ENCODE measurements at places on chromosomes 5 and 9.
A peak's percentile ranks its signal among the peaks of the same experiment; 100 is the strongest.

- no peak for DNase-seq
These were observed 166.0 kb downstream of the GABRB2 start for GRCh38 chr5:161380486-161380885.

DNA sequence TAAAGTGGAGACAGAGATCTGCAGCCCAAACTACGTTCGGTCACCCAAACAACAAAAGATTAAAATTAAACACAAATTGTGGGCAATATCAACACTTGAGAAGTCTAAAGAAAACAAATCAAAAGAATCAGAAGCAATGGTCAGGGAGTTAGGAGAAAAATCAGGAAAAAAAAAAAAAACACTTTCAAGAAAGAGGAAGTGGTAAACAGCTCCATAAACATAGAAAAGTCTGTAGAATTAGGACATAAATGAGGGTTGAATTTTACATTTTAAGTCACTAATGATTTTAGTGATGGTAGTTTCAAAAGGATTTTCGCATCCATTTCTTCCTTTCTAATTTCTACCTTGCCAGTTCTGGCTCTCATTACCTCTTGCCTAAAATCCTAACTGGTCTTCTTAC lies 10.1 kb downstream of the RNF145 start:
- no peak for DNase-seq

DNA sequence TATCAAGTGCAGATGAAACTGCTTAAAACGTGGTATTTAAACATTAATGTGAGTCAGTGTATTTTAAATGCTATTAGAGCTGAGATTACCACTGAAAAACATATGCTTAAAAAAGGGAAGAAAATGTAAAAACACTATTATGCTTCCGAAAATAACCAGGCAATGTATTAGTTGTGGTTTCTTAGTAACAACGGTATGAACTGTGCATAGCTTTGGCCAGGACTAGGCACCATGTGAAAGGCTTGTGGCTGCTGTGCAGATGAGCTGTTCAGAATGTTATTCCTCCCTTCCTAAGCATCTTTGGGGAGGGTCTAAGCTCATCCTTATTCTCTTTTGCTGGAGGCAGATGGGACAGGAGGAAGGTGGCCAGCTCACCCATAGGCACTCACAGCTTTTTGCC lies 84.9 kb downstream of the NTRK2 start:
- no peak for DNase-seq

DNA sequence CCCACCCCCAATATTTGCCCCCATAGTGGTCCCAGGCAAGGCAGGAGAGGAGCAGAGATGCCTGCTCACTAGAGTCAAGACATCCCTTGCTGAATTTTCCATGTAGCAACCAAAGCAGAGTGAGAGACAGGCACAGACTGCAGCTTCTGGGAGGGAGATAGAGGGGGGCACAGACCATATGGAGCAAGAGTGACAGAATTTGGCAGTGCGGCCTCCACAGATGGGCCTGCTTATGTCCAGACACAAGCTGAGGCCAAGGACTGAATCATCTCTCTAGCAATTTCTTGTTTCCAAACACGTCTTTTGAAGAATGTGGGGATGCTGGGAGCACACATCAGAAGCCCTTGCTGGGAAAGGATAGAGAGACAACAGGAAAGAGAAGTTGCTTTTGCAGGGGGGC lies 53.0 kb upstream of the ALDH1B1 start:
- DNase-seq, result no peak

- DNase-seq, result no peak
These were observed 105.3 kb downstream of the PAX5 start for GRCh38 chr9:36928670-36929349.

GRCh38 chr5:176703857-176704256 lies 56.6 kb downstream of the TSPAN17 start:
- no peak for DNase-seq

DNA sequence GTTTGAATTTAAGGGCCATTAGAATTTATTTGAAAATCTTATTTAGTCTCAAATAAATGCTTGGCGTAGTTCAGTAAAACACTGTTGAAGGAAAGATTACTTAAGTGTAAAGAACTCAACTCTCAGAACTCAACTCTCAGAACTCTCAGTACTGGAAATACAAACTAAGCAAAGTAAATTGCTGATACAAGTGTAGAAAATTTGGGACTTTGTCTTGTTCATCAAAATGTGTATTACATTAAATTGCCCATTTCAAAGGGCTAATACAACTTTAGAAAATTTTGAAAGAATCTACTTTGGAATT lies 99.4 kb downstream of the CSNK1G3 start:
- DNase-seq, result no peak

DNA sequence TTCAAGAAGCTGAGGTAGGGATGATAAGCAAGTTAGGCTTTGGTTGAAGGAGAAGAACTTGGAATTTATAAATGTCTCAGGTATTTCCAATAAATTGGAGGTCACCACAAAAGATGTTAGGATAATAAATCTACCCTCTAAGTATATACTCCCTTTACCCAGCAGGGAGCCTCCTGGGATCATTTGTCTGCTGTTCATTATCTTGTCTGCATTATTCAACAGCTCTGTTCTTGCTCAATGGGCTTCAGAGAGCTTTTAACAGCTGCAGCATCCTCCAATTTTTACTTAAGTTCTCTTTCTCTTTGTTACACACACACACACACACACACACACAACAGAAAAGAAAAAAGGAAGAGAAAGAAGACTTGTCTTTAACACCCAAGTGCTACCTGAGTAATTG lies 51.7 kb upstream of the VPS13A start:
- no peak for DNase-seq

DNA sequence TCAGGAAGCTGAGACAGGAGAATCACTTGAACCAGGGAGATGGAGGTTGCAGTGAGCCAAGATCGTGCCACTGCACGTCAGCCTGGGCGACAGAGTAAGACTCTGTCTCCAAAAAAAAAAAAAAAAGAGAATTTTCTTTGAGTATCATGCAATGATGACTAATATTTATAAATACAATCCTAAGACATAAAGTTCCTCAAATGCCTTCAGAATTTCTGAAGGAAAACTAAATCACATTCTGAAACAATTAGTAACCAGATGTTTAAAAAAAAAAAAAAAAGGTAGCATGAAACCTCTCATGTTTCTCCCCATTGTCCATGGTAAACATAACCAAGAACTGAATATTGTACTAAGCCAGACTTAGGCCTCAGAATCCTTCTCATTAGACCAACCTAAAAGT lies 23.1 kb downstream of the MLLT3 start:
- no peak for DNase-seq

DNA sequence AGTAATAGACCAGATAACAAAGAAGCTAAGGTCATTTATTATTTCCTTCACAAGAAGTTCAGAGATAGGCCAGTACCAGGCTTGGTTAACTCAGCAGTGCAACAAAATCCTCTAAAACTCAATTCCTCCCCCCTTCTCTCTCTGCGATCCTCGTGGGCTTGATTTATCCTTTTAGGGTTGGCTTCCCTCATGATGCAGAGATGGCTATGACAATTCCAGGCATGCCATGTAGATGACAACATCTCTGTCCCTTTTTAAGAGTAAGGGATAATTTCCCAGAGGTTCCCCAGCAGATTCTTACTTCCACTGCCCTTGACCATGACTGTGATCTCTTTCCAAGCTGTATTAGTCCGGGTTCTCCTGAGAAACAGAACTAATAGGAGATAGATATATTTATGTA lies 28.7 kb upstream of the DAP start:
- DNase-seq, result no peak

GRCh38 chr9:125989090-125989501 lies 241.9 kb downstream of the PBX3 start:
- no peak for DNase-seq

DNA sequence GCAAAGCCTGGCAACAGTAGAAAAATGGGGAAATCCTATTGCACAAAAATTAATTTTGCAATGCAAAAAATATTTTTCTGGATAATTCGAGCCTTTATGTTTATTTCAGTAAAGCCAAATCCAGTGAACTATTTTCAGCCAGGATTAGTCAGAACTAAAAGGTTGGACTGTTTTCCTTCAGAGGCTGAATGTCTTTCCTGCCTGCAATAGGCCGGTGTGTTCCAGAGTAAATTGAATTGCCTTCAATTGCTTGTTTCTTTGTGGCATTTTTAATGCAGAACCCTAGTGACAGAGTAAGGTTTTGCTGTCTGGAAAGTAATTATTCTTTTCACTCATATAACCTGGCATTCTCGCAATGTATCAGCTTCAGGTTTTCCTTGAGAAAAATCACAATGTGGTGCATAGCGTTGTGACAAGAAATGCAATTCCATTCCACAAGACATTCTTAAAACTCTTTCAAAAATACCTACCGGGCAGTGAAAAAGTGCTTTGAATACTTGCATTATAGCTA lies 183.7 kb downstream of the GLIS3 start:
- DNase-seq, result no peak

DNA sequence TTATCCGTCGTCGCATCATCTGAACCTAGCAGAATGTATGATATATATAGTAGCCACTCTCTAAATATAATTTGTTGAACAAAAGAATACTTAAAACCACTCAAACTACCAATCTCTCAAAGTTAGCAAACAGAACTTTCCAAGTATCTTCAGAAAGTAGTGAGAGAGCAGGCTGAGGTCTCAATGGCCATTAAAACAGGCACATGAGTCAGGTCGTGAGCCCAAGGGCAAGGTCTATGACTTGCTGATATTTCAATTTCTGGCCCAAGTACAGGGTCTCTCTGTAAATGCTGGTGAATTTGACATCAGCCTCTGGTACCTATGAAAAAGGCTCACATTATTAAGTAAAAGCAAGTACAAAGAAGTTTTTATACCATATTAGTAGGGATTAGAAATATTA lies 95.1 kb downstream of the GPR21 start:
- no peak for DNase-seq

- DNase-seq, result no peak
These were observed 545 bp upstream of the CTSV start for GRCh38 chr9:97039514-97039860.

GRCh38 chr5:10856683-10857337 lies 95.8 kb upstream of the DAP start:
- peak; percentile 51 for DNase-seq

GRCh38 chr5:14017904-14018303 lies 73.4 kb upstream of the DNAH5 start:
- DNase-seq, result no peak

- DNase-seq, result no peak
These were observed 15.4 kb downstream of the FAM174A start for GRCh38 chr5:100550531-100551051.

GRCh38 chr9:4325113-4325512 lies 25.2 kb upstream of the GLIS3 start:
- DNase-seq, result no peak

DNA sequence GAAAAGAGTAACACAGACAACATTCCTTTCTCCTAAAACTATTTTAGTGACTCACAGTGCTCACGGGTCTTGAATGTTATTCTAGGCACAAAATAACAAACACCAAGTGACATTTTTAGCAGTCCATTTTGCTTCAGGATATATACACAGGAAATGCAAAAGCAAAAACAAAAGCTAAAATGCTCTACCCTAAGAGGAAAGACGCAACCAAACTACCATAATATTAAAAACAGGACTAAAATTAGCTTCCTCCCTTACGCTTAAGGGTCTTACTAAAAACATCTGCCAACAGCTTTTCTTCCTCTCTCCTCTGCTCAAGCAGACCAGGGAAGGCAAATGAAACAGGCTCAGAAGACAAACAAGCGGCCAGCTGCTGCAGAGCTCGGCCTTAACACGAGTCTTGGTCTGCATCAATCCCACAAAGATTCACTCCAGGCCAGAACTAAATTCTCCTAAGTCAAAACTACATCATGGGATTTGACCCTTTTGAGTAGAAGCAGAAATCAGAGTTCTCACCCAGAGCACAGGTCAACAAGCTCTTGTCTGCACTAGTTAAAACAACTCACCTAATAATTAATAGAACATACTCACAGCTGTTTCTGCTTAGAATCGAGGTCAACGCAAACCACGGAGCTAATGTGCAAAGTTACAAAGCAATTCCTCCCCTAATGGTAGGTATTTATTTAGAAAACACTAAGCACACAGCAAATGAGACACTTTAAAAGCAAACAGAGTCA lies 62.3 kb downstream of the RAPGEF1 start:
- no peak for DNase-seq

DNA sequence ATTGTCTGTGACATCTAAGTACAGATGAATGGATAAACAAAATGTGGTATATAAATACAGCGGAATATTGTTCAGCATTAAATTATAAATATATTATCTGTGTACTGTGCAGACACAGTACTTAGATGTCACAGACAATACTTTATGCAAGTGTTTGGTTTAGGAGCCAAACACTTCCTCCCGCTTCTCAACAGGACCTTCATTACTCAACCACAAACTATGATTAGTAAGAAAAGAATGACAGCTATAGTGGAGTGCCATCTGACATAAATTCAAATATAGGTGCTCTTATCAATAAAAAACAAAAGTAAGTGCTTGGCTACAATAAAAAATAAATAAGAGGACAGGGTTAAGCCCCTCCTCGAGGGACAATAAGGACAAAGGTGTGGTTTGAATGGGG lies 38.9 kb upstream of the STX17 start:
- no peak for DNase-seq

- no peak for DNase-seq
These were observed 157.5 kb upstream of the SHB start for GRCh38 chr9:38226491-38226951.

DNA sequence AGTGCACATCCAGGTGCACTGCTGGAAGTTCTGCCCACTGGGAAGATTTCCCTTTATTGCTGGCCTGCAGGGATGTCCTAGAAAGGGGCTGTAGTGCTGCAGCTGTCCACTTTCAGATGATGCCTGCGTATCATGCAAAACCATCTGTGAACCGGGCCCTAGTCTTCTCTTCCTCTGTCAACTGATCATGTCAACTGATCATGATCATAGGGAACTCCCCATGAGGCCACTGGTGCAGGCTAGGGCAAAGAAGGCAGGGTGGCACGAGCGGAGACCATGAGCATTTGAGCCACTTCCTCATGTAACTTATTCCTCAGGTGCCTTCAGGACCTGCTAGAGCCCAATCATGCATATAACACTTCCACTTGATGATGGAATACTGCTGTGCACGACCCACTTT lies 4.5 kb upstream of the HSDL2 start:
- DNase-seq, result no peak

DNA sequence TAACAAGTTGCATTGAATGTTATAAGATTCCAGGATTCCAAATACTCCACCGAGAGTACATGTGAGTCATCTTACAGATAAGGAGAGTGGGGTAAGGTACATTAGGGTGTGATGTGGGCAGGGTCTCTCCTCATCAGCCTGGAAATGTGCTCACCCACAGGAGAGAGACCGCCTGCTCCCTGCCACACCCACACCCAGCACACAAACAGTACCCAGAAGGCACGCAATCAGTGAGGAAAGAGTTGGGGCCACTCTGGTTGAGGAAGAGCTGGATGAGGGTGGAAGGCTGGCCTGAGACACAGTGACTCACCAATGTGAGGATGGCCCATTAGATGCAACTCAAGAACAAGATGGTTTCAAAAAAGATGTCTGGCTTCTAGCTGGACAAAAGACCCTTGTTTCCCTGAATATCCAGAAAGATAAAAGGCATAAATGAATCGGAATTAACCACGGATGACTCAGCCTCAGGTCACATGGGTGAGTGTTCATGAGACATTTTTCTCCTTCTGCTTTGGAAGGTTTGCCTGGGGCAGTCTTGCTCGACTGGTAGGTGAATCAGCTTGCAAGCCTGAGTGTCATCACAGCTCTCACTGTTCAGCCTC lies 51.1 kb upstream of the LHFPL2 start:
- no peak for DNase-seq

Data from globus pallidus (tissue), 1 donor.